Hematopoietic multipotent progenitor cell (in vitro differentiated cells): ENCODE measurements at places on chromosomes 6 and 20.

- DNase-seq, result no peak
These were observed 155.2 kb upstream of the CNR1 start for GRCh38 chr6:88321306-88321705.

- DNase-seq, result no peak
These were observed 97.1 kb upstream of the FLRT3 start for GRCh38 chr20:14434384-14435136.

- no peak for DNase-seq
These were observed 56.8 kb downstream of the SNX9 start for GRCh38 chr6:157879873-157880254.

DNA sequence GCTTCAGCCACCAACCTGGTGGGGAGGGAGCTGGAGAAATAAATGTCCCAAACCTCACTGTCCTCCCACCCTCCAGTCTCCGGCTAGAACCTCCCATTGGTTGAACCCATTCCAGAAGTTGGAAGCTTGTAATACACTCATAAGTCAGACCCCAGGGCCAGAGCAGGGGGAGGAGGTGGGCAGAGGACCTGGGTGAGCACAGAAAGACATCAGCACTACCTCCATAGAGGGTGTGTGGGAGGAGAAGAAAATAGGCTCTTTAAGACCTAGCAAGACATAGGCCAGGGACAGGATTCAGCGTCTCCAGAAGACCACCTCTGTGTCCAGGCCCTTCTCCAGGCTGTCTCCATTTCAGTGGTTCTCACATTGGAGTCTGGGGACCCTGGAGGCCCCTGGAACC, 73.3 kb upstream of the TOP1 start:
- no peak for DNase-seq

- DNase-seq, result no peak
These were observed 96.0 kb downstream of the PSMB1 start for GRCh38 chr6:170456886-170457698.

DNA sequence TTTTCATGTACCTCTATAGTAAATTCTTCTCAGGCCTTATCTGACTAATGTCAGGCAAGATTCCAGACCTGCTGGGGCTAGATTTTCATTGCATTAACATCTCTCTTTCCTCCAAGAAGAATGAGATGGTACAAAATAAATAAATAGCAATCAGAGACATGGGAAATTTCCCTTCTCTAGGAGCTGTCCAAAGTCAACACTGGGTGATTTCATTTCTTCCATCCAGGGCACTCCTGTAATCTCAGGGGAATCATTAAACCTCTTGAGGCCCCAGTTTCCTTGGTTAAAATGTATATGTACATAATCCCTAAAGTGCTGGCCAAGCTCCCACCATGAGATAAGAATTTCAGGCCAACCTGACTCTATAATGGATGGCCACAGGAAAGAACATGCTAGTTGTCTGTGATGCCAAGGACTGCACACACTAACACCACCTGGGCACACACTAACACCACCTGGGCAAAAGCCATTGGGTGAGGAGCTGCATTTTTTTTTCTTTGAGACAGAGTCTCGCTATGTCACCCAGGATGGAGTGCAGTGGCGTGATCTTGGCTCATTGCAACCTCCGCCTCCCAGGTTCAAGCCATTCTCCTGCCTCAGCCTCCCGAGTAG, 912 bp downstream of the IL17F start:
- no peak for DNase-seq

DNA sequence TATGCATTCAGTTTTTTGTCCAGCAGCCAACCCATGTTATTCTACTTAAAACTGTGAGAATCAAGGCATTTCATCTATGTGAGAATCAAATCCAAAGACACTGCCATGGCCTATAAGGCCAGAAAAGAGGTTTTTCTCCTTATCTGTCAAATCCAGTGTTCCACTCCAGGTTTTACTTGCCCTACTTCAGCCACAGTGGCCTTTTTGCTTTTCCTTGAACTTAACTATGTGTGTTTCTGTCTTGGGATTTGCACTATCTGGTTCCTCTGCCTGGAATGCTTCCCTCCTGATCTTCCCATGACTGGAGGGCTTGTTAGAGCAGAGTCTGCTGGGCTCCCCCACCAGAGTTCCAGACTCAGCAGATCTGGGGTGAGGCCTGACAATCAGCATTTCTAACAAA, 113.1 kb upstream of the DOK5 start:
- no peak for DNase-seq

GRCh38 chr20:8139899-8140298, 7.8 kb downstream of the PLCB1 start:
- DNase-seq, result no peak

DNA sequence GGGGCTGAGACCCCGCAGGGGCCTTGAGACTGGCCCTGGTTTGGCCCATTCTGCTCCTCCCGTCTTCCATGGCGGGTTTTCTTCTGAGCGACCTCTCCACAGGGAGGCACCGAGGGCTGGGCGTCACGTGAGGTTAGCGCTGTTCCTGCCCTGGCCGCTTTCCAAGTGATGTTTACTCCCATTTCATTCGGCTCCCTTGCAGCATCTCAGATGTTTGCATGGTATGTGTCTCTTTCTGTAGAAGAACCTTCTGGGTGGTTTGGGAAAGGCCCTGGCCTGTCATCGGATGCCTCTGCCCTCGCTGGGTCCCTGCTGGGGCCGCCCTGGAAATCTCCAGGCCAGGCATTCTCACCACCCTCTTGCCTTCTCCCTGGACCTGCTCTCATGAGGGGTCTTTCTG, 17.3 kb downstream of the RAMACL start:
- no peak for DNase-seq

- DNase-seq, result no peak
These were observed 14.9 kb downstream of the PTK7 start for GRCh38 chr6:43091020-43091419.

DNA sequence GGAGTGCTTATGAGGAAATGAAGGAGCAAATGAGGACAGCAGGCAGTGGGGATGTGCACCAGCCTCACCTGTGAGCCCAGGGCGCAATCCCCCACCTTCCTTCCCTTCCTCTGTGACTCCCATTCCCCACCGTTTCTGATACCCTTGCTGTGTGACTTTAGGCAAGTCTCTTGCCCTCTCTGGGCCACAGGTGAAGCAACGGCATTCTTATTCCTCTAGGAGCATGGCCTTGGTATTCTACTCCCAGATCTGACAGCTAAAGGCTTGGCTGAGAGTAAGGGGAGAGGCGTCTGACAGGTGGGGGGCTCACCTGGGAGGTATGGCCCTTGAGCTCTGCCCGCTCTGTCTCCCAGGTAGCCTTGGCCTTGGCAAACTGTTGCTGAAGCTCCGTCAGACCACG, 30.9 kb upstream of the DSN1 start:
- no peak for DNase-seq

DNA sequence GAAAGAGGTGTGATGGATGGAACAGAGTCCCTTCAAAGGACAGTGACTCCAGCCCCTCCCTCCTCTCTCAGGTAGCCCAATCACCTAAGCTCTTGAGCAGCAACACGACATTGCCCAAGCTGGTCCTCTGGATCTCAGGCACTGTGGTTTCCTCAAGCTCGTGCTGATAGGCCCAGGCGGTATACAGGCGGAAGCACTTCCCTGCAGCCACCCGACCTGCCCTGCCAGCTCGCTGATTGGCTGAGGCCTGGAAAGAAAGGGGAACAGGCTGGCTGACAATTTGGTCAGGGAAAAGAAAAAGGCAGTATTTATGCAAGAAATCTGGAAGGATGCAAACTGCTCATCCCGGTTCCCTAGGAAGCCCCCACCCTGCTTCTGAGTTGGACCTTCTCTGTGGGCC, 9.6 kb downstream of the C6orf136 start:
- no peak for DNase-seq

DNA sequence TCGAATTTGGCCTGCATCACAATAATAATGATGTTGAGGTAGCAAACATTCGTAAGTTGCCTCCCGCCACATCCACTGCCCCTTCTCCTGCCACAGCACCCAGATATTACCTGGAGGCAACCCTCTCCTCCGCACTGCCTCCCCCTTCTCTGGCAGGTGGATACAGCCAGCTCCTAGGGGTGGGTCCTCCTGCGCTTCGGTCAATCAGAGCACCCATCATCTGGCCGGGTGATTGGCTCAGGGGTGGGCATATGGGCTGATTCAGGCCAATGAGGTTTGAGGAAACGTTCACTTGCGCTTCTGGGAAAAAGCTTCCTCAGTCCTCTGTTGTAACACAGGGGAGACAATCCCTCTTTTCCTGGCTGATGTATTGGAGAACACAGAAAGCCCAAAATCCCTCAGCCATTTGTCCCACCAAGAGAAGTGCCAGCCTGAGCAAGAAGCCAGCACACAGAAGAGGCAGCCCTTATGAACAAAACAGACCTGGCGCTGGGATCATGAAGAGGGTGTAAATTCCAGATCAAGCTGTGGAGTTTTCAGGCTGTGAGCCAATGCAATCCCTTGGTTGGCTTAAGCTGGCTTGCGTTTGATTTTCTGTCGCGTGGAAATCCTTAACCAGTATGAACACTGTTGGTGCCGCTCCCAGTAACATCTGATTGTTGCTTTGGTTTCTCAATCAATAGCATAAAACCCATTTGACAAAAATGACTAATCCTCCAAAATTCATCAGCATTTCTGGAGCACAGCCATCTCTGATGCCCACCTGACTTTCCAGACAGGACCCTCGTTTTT, 82.2 kb downstream of the PRDM1 start:
- DNase-seq, result no peak

- no peak for DNase-seq
These were observed 163.3 kb downstream of the SCML4 start for GRCh38 chr6:107660839-107661238.

DNA sequence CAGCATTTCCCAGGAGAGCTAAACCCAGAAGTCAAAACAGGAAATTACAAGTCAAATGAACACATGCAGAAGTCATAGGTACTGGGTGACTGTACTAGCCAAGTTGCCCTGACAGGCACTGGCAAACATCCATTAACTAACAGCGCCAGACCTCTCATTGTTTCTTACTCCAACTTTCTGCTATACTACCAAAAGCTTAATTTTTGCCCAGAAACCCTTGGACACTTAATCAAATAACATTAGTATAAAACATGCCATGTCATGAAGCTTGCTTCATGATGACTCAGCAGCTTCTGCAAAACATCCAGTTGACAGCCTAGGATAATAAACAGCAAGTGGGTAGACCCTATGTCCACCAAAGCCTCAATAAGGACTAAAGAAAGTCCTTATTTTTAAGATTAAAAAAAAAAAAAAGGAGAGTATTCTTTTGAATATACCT, 3.5 kb downstream of the NUP153 start:
- peak; percentile 73 for DNase-seq

GRCh38 chr6:6516666-6517458, 71.7 kb upstream of the LY86 start:
- DNase-seq, result no peak

GRCh38 chr6:5771211-5771610, 235.5 kb downstream of the NRN1 start:
- DNase-seq, result no peak

- no peak for DNase-seq
These were observed 27.3 kb upstream of the SLC9A8 start for GRCh38 chr20:49785149-49785851.

- DNase-seq, result peak; percentile 41
These were observed 15.1 kb upstream of the PPP1R16B start for GRCh38 chr20:38790200-38791053.

DNA sequence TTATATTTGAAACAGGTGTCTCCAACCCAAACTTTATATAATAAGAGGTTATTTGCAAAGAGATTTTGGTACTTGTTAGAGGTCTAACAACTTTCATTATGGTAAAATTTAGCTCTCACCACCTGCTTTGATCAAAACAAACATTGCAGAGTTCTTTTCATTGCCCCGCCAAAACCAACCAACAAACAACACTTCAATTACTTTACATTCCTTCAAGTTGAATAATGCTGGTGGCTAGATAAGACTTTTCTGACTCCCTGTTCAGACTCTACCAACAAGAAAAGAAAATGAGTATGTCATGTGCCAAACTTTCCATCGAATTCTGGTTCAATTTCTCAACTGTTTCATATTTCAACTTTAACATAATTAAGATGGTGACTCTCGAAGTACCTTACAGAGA, 311.1 kb downstream of the ADGRG6 start:
- DNase-seq, result no peak

GRCh38 chr6:157559201-157559756, 178.3 kb downstream of the ZDHHC14 start:
- no peak for DNase-seq
